ENCODE measurements at places on chromosomes 4 and X.

DNA sequence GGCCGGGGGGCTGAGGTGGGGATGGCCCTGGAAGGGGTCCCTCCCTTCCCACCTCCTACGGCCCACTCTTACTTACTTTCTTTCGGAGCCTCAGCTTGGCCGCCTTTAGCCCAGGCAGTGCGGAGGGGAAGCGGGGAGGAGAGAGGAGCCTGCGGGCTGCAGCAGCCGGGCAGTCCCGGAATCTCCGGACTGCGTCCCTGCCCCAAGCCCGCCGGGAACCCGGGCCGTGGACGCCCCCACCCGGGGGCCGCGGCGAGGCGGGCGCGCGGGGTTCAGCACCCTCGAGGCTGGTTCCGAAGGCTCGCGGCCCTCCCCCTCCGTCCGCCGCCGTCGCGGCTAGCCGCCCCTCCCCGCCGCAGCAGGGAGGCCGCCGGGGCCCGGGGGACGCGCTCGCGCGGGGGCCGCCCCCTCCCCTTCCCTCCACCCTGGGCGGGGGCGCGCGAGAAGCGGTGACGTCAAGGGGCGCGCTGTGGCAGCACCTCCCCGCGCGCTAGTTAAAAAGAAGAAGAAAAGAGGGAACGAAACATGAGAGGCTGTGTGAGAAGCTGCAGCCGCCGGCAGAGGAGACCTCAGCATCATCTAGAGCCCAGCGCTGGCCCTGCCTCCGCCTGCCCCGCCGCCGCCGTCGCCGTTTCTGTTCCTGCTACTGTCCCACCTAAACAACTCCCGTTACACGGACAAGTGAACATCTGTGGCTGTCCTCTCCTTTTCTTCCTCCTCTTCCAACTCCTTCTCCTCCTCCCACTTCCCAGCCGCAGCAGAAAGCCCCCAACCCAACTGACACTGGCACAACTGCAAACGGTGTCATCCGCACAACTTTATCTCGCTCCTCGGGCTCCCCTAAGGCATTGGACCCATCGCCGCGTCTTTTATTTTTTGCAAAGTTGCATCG lies at the start of gene HHIP:
Gene HHIP, plus strand, starts transcription at position 526 of the 892 bp plus-strand sequence. CDS start 520 bp downstream, outside the sequence.
- peak; percentile 53 for DNase-seq

GRCh38 chrX:150844016-150844415 lies 54.5 kb downstream of the CD99L2 start:
- DNase-seq = no peak

DNA sequence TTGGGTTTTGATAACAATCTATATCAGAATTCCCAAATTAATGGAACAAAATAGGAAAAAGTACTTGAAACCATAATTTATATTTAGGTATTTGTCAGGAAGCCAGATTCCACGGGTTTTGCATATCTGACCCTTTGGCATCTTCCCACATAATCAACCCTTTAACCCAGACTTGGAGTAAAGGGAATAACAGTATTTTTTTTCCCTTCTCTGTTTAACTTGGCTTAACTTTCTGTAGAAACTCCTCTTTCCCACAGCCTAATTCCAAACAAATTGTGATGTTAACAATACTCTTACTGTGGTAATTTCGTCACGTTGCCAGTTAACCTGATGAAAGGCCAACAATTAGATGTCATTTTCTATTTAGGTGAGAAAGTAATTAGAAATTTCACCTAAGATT lies 49.4 kb upstream of the GUCY1A1 start:
- no peak for DNase-seq

DNA sequence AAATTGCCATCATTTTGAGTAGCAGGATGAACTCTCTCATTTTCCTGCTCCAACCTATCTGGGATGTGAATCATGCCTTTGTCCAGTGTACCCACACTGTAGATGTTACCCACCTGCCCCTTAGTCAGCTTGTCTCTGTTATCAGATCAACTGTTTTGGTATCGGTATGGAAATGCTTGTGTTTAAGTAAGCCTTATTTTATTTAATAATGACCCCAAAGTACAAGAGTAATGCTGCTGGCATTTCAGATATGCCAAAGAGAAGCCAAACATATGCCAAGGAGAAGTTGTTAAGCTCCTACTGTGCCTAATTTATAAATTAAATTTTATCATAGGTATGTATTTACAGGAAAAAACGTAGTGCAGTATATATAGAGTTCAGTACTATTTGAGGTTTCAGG lies 18.6 kb upstream of the RAP1GDS1 start:
- DNase-seq = no peak

DNA sequence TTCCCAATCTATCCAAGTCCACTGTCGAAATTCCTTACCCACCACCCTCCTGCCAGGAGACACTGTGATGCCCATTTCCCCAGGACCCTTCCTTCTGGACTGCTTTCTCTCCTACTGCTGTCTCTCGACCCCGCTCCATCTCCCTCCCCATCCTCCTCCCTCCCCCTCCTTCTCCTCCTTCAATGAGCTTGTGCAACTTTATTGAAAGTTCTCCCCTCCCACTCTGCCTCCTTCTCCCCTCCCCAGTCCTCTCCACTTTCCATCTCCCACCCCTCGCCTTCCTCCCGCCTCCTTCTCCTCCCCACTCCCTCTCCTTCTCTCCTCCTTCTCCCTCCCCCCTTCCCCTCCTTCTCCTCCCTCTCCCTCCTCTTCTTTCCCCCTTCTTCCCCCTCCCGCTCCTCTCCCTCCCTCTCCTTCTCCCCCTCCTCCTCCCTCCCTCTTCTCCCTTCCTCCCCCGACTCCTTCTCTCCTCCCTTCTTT lies 116.6 kb upstream of the FAT1 start:
- DNase-seq = no peak

DNA sequence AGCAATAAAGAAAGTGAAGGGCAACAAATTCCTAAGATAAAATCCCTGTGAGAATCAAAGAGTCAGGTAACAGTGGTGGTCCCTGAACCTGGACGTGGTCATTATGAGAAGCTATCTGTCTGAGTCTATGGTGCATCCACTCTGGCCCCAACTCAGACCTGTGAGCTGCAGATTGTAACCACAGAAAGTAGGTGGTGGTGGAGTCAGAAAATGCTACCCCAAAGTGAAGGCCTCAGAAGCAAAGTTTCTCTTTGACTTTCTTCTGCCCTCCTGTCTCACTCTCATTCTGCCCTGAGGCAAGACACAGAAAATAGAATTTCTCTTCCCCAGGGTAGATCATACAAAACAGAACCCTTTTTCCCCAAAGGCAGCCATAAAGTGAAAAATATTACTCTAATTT lies 84.1 kb upstream of the NEIL3 start:
- DNase-seq = no peak

Data from H9 (cell line).